ENCODE measurements at places on chromosomes 3 and 15. TPM values are rescaled to one million over a fixed set of nuclear protein-coding genes. Genes with fewer than 3 reads are reported as not detected.

The SNURF gene
- total RNA-seq = 74.3 TPM

The ADGRG7 gene
- not detected for total RNA-seq

The RLBP1 gene
- total RNA-seq = not detected

The SLC28A2 gene
- not detected for total RNA-seq

The GOLGA6B gene
- not detected for total RNA-seq

The HCN4 gene
- total RNA-seq = not detected

The PAK6 gene
- not detected for total RNA-seq

The SCN5A gene
- total RNA-seq = 3.7 TPM

The CSTA gene
- 0.66 TPM for total RNA-seq

The RAD51 gene
- 3.7 TPM for total RNA-seq

The MYO5A gene
- 66.7 TPM for total RNA-seq
